ENCODE measurements at places on chromosomes 7 and 10.

GRCh38 chr10:31765541-31765940, 163.1 kb downstream of the ARHGAP12 start:
- no peak for DNase-seq

DNA sequence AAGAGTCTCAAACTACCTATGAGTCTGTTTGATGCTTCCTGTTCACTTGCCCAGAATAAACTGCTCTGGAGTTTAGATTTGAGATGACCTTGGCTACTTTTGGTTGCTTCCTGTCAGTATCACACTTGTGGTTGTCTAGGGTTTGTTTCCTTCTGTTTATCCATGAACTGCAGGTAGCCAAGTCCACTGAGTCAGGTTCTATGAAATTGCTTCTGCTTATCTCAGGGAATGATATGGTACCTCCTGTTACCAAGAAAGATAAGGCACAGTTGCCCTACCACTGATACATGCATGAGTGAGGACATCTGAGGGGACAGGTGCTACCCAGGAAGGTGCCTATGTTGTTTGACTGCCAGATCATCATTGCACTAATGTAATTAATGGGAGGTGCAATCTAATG, 15.8 kb upstream of the EEPD1 start:
- DNase-seq: no peak

DNA sequence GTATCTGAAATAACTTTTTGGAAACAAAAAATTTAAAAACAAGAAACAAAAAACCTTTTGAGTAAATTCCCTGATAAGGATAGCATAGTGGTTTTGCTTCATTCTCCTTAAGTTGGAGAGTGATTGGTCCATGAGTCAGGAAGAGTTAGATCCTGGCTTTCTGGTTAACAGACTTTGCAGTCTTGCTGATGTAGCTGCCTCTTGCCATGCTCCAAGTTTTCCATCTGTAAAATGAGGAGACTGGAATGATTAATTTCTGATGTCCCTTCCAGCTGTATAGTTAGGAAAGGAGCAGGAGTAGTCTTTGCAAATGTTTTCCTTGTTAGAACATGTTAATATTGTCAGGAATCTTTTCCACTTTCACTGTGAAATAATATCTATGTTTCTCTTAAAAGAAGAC, 266.6 kb downstream of the DNAJB9 start:
- peak; percentile 29 for DNase-seq

- no peak for DNase-seq
These were observed 1310.8 kb downstream of the XPNPEP1 start for GRCh38 chr10:108612485-108612884.

DNA sequence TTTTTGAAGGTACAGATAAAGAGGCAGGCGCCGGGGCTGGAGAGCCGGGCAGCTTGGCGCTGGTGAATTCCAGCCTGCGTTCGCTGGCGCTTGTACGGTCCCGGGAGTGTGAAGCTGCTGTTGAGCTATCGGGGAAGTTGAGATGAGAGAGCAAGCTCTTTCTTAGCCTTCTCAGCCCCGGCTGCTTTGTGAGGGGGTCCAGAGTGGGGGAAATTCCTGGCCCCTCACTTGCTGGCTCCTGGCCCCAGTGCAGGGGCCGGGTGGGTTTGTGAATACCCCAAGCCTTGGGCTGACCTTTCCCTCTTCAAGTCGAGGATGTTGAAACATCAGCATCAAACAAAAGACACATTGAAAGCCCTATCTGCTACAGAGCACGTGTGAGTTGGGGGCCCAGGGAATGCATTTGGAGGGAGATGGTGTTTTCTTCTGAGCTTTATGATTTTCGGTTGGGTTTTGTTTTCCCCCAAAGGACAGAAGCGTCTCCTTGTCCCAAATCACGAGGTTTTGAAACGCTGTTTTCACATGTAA, 2.7 kb downstream of the ZMIZ1 start:
- no peak for DNase-seq

DNA sequence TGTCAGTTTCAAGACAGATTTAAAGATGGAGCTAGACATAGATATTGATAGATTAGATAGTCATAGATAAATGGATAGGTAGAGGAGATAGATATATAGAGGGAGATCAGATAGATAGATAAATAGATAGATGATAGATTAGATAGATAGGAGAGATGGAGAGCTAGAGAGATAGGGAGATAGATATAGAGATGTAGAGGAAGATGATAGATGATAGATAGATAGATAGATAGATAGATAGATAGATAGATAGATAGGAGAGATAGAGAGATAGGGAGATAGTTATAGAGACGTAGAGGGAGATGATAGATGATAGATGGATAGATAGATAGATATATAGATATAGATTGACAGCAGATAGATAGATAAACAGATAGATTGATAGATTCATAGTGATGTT, 1038.8 kb upstream of the AUTS2 start:
- no peak for DNase-seq

DNA sequence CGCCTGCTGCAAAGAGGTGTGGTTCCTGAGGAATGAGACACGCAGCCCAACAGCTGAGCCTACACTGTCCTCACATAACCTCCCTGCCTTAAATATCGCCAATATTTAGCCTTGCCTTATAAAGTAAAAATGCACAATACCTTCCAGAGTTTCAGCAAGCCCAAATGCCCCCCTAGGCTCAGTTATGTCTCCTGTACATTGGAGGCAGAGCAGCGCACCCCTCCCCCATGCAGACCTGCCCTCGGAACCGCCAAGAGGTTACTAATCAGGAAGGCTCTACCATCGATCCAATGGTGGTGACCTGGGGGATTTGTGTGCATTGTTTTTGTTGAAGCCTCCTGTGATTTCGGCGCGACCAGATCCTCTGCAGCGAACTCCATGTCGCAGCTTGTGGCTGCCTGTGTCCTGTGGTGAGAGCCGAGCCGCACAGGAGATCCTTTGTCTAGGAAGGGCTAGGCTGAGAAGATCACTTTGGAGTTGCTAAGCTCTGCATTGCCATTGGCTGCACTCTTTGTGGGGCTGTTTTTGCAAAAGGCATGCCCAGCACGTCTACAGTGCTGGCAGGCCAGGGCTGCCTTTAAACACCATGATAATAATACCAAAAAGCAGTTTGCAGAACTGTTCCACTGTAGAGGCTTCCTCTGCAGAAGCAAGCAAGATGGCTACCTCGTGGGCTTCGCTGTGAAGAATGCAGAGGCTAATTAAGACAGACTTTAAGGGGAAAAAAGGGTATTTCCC, 40.1 kb downstream of the TET1 start:
- DNase-seq: peak; percentile 89

- DNase-seq: peak; percentile 27
These were observed 25.8 kb downstream of the AKR1E2 start for GRCh38 chr10:4851846-4852245.

DNA sequence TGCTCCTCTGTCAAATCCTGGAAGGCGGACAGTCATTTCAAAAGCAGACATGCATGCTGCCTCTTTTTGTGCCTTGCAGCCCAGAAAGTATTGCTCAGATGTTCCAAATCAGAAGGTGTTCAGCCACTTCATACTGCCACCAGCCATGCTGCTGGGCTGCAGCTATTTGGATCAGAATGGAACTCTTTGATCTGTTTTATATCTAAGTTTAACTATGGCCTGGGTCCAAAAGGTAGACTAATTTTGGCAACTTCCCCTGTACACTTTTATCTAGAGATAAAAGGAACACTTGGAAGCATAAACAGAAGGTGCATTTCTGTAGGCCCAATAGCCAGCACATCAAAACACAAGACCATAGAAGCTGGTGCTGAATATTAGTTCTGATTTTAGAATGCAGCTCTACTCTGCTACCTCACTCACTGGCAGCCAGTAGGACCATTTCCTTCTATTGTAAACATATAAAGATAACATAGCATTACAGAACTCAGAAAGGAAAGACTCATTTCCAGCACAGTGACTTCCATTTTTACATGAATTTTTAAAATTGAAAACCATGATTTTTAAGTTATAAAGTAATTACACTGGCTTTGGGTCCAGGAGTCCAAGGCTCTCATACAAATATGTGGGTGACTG, 143.1 kb upstream of the CAV2 start:
- no peak for DNase-seq

DNA sequence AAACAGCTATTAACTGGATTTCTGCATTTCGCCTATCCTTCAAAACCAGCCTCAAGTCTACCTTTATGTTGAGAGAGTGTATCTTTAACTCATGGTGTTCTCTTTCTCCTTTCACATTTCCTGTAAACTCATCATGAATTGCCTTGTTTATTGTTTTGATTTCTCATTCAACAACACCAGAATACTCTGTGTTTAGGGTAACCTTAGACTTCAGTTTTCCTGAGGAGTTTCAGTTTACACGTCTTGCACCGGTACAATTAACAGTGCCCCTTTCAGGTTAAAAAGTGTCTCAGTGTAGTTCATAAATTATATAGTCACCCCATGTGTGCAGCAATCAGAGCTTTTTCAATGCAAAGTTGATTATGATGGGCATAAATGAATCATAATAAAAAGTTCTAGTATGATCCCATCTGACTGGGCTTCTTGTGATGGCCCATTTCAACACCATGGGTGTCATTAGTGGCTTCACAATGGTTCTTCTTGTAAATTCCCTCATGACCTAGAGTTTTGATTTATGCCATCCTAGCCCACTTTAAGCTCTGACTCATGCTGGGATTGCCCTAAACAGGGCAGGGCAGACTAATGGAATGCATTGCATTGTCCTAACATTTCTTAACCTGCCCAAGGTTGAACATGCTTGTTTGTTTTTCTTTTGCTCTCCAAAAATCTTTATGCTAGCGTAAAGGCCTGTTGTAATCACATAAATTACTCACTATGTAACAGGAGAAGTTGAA, 22.0 kb downstream of the ITGB8 start:
- DNase-seq: peak; percentile 72

DNA sequence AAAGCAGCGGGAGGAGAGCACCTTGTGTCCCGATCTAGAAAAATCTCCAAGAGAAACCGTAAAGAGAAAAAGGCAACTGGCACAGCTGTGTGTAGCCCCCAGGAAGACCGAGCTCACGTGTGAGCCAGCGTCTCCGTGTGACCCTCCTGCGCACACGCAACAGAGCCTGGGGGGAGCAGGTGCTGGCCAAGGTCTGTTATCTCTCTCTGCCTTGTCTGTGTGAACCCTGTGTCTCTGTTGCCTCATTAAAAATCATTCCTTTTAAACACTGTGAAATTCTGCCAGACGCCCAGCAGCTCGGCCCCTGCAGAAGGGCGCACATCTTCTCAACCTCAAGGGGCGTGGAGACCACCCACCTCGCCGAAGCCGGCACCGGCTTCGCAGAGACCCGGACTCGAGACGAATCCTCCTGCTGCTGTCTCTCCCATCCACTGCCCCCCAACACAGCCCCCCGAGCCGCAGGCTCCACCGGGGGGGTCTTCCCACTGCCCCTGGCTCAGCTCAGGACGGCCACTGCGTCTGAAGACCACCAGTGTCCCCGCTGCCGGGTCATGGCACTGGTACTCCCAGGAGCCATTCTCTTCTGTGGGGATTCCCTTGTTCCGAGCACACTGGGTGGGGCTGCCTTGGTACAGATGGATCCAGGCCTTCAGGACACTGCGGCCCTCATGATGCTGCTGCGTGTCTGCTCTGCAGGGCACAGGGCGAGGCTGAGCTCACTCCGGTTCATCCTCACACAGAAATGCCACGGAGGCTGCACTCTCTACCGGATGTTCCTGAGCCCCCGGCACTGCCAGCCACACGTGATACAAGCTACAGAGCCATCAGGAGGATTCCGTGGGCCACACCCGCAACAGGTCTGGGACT, 94.3 kb upstream of the DNAAF5 start:
- no peak for DNase-seq

- DNase-seq: no peak
These were observed 62.8 kb downstream of the CTBP2 start for GRCh38 chr10:125097409-125098070.

DNA sequence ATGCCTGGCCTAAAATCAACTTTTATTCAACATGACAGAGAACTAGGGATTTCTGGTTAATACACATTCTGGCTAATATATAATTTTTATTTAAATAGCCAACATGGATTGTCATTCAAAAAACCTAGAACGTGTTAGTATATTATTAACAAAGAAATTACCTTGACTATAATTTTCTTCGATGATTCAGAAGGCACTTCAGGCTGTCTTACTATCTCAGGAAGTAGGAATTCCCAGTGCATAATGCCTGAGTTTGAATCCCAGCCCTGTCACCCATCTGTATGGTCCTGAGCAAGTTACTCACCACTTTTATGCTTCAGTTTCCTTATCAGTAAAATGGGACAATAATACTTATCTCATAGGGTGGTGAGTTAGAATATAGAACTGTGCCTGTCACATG, 106.2 kb downstream of the SORCS1 start:
- no peak for DNase-seq

- no peak for DNase-seq
These were observed 74.7 kb downstream of the CXCL12 start for GRCh38 chr10:44309939-44310761.

- DNase-seq: no peak
These were observed 5.9 kb upstream of the OR2A25 start for GRCh38 chr7:144063710-144064109.

GRCh38 chr7:140441519-140441918, 37.7 kb downstream of the RAB19 start:
- DNase-seq: no peak

DNA sequence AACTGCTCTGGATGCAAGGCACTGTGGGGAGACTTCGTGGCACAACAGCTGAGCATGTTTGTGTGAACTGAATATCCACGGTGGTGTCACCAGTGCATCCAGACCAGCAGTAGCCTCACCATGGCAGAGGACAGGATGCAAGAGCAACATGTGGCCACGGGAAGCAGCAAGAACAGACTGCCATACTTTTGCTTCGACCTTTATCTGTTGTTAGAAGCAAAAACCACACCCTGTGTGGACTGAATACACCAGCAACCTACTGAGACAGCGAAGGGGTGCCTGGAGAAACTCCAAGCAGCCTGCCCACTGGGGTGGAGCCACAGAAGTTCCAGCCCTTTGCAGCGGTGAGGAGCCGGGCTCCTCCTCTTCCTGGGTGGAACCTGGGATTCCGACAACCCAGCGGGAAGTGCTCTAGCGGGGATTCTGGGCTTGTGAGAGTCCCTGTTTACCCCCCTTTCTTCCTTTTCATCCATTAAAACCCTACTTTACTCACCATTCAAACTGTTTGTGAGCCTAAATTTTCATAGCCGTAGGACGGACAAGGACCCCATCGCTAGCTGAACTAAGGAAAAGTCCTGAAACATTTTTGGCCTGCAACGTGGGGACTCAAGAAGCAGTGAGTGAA, 584.9 kb downstream of the GRM8 start:
- no peak for DNase-seq

DNA sequence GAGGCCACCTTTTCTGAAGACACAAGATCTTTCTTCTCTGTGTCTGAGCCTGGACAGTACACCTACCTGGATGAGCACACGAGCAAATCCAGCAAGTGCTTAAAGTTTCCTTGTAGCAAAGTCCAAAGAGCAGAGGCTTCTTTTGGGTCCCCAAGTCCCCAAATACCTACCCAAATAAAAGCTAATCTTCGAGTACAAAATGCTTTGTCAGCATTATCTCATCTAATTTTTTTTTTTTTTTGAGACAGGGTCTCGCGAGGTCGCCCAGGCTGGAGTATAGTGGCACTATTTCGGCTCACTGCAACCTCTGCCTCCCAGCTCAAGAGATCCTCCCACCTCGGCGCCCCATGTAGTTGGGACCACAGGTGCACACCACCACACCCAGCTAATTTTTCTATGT, 24.6 kb downstream of the MYOF start:
- no peak for DNase-seq

- DNase-seq: peak; percentile 96
These were observed 3.7 kb upstream of the IFIT1B start for GRCh38 chr10:89373916-89374711.

Measured in astrocyte (in vitro differentiated cells and primary cell).